ENCODE measurements at places on chromosomes 2 and 18.

GRCh38 chr2:234980451-234981187 lies 28.8 kb downstream of the SH3BP4 start:
- no peak for DNase-seq

GRCh38 chr2:25936889-25937545 lies 45.3 kb downstream of the KIF3C start:
- DNase-seq: no peak

DNA sequence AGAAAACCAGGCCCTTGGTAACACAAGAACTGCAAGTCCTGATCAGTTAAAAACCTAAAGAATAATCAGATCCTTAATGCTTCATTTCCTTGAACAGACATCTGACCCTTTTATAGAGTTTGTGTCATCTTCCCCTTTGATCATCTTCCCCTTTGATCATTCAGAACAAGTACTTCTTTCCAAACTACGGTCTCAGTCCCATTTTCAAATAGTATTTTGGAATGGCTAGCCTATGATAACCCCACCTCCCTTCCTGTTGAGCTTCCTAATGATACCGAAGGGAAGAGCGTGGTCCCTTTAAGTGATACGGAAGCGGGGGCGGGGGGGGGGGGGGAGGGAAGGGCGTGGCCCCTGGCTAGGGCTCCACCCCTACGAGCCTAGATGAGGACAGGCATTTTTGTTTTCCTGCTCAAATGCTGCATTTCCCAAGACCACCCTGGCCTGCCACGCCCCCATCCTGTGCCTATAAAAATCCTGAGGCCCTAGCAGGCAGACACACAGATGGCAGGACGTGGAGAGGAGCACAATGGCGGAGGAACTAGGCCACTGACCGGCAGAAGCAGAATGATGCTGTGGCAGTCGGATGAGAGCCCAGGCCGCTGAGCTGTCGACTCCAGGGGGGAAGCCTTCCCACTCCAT lies 24.1 kb upstream of the CHRNA1 start:
- DNase-seq: peak; percentile 52

GRCh38 chr2:128384446-128384845 lies 65.8 kb upstream of the HS6ST1 start:
- DNase-seq: no peak

GRCh38 chr2:10765461-10765860 lies 44.0 kb downstream of the ATP6V1C2 start:
- no peak for DNase-seq

- DNase-seq: no peak
Observed at GRCh38 chr2:1739961-1740715, 4.2 kb downstream of the PXDN start.

DNA sequence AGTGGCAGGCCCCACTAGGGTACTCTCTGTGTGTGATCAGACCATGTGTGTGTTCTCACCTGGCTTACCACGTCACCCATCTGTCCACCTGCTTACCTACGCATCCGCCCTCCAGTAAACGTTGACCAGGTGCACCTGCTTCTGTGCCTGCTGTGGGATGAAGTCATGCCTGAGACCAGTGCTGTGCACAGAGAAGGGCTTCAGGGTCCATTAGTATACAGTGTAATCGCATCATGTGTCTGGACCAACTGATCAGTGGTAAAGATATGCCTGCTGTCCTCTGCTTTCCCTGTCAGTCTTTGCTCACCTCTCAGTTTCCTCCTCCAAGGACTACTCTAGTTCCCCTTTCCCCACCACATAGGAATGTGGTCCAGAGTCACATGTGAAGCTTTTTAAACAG lies 109.3 kb downstream of the FHOD3 start:
- no peak for DNase-seq

- DNase-seq: no peak
Observed at GRCh38 chr2:42072349-42073118, 24.7 kb downstream of the PKDCC start.

- DNase-seq: no peak
Observed at GRCh38 chr2:142321706-142322280, 191.0 kb upstream of the LRP1B start.

DNA sequence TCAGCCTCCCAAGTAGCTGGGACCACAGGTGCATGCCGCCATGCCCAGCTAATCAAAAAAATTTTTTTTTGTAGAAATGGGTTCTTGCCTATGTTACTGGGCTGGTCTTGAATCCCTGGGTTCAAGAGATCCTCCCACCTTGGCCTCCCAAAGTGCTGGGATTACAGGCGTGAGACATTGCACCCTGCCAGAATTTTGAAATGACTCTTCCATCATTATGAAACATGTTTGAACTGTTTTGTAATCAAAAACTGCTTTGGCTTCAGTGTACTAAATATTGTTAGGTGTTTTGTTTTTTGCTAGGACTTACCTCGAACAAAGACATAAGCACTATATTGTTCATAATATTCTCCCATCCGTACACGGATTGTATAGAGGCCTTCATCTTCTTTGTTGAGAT lies 55.8 kb downstream of the MYOM1 start:
- DNase-seq: no peak

DNA sequence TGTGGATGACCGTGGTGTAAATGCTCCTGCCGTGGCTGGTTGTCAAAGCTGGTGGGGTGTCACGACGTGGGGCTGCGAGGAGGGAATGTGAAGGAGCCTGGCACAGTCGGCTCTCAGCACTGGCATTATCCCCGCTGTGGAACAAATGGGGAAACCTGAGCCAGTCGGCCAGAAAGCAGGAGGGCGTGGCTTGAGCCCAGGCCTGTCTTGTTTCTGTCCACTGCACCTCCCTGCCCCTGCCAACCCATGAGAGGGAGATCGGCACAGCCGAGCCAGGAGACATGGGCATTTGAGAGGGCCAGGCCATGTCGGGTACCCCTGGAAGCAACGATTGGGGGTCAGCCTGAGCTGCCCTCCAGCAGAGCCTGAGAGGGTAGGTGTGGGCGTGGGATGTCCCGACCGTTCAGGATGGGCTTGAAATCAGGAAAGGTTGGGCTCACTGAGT lies 44.5 kb downstream of the PDIA6 start:
- no peak for DNase-seq

GRCh38 chr2:48779019-48779716 lies 23.6 kb upstream of the LHCGR start:
- no peak for DNase-seq

DNA sequence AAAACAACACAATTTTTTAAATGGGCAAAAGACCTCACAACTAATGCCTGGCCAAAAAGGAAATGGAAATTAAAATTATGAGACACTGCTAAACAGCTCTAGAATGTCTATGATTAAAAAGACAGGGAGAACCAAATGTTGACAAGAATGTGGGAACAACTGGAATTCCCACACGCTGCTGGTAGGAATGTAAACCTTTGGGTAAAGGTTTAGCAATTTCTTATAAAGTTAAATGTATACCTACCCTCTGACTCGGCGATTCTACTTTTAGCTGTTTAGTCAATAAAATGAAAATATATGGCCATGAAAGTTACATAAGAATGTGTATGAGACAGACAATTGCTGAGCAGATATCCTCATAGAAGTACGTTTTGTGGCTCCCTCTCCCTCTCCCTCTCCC lies 60.9 kb downstream of the ATF2 start:
- DNase-seq: no peak

DNA sequence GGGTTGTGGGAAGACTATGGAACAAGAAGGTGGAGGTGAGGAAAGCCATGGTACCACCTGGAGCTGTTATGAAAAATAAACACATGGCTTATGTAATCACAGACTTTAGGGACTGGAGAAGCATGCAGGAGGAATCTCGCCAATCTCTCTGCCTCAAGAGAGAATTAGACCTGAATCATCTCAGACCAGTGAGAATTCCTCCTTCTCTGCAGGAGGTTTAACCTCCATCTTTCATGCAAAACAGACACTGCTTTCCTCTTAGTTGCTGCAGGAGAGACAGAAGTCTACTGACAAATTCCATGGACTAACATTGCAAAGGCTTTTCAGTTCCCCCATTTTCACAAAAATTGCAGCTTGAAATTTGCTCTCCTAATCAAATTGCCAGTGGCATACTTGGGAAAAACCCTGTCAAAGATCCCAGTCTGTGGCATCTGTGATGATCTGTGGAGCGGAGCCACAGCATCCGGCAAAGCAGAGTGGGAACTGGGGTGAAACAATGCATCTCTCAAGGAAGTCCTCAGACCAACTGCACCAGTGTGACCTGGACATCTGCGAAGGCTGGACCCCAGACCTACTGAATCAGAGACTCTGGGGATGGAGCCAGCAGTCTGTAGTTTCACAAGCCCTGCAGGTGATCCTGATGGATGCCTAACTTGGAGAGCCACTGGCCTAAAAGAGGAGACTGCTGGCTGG lies 28.6 kb upstream of the NCKAP5 start:
- no peak for DNase-seq

All from CD4-positive, alpha-beta T cell treated with Interleukin-17A for 4 hours (primary cell).